NCI-H460 (cell line): ENCODE measurements at places on chromosomes 2 and 18.
A peak's percentile ranks its signal among the peaks of the same experiment; 100 is the strongest.

GRCh38 chr2:232026910-232027309 is 65.4 kb downstream of the DIS3L2 start:
- no peak for DNase-seq

DNA sequence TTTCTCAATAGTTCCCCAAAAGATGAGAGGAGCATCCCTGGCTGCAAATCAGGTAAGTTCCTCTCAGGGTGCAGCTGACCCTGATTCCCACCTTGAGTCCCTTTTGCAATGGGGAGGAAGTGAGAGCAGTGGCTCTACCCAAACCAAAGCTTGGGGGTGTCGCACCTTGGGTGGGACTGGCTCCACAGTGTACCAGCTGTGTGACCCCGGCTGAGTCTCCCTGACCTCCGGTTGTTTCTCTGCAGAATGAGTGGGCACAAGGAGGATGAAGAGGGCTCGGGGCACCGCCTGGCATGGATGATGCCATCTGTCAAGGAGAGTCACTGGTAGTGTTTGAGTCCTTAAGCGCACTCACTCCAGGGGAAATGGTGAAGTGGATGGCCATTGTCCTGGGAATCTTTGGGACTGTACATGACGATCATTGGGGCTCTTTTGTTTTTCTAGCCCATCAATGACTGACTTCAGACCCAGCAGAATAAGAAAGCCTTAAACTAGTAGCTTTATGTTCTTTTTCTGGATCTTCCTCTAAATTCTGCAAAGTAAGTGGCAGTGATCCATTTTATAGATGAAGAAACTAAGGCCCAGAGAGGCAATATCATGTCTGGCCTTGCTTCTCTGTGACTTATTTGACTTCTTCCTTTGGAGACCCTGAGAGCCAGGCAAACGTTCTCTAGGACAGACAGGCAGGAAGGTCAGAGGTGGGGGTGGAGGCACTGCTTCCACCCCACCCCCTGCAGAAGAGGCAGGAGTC is 106.3 kb upstream of the ST3GAL5 start:
- DNase-seq = no peak

DNA sequence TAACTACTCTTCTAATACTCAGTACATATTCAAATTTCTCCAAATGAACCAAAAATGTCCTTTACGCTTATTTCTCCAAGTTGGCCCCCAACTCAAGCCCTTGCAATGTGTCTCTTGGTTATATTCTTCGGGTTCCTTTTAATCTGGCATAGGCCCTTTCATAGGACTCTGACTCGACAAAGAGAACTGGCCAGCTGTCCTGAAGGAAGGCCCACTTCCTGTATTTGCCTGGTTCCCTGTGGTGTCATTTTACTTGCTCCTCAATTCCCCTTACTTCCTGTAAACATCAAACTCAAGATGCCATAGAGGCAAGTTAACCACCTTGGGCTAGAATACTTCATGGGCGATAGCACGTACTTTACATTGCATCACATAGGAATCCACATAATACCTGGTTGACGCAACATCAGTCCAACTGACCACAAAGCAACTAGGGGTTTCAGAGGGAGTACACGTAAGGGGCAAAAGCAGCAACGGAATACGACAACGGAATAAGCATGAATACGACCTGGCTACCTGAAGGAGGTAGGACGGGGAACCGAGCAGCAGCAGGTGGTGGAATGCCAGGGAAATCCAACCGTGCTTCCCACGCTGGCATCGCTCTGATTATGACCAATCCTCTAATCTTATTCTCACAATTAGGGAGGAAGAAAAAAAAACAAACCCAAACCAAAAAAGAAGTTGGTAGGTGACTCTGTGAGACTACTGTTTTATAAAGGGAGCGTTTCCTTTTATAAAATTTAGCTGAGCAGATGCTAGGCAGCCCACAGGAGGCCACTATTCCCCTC is 823 bp upstream of the GORASP2 start:
- no peak for DNase-seq

GRCh38 chr2:159013103-159013502 is 44.7 kb downstream of the TANC1 start:
- no peak for DNase-seq

- no peak for DNase-seq
These were observed 23.6 kb downstream of the MPPE1 start for GRCh38 chr18:11884396-11885030.

DNA sequence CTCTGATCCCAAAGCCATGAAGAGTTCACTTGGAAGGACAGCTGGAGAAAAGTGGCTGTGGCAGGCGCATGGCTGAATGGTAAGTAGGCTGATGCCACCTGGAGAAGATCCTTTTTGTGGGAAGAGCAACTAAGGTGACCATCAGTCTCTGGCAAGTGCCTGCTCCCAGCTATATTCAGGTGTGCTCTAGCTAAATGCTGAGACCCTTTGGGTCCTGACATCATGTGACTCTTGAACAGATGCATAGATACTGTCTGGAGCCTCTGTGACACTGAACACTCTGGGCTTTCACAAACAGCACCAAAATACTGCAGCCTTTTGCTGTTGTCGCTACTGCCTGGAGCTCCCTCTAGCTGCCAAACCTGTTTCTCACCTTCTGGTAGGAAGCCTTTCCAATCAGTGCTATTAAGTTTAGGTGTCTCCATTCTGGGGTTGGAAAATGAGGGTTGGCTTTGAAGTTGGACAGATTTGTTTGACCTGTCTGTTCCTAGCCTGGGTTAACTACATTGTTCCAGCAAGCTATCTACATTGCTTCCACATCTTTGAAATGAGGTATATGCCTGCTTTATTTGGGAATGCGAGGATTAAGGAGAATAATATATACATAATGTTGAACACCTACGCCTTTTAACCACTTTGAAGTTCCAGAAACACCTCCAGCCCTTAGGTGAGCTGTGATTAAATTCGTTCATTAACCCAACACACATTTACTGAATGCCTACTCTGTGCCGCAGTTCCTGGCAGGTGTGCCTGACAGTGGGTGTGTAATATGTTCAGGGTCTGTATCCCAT is 3.1 kb downstream of the EGR4 start:
- peak; percentile 46 for DNase-seq

DNA sequence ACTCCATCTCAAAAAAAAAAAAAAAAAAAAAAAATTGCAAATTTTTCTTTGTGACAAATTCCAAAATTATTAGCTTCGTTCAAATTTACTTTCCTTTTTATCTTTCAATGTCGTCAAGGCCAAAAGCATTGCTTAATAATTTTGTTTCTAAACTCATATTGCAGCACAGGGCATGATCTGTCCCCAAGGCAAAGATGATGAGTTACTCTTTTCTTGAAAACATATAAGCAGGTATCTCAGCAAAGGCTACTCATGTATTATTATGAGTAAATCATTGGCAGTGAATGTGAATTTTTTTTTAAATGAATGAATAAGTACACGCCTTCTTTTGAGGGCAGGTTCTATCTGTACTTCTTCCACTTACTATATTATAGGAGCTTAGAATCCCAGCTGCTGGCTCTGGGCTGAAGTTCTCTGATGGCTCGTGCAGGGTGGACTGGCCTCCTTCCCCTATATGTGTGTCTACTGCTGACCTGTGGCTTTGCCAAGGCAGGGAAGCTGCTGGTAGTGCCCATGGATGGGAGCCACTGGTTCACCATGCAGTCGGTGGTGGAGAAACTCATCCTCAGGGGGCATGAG is at the start of gene UGT1A7:
TSS of gene UGT1A7 (plus strand) at position 381 of the 579 bp plus-strand sequence. CDS start at position 418, 37 bp downstream.
- DNase-seq = no peak
